ENCODE measurements at places on chromosomes 12 and 14. TPM values are rescaled to one million over a fixed set of nuclear protein-coding genes. Genes with fewer than 3 reads are reported as not detected.

- DNase-seq: no peak
- no peak overlapping the region for H3K27ac ChIP-seq
- H3K4me3 ChIP-seq: no peak overlapping the region
- peaks cover 30% of the 10 kb centered on the region for H3K36me3 ChIP-seq
- no peaks in the 10 kb centered on the region for H3K27me3 ChIP-seq
These were observed 21.0 kb downstream of the AKT1 start for GRCh38 chr14:104774453-104775072.

Gene RGS6
- total RNA-seq: 0.08 TPM

Gene PTPN21
- not detected for total RNA-seq

Gene HCAR1
- 0.17 TPM for total RNA-seq

DNA sequence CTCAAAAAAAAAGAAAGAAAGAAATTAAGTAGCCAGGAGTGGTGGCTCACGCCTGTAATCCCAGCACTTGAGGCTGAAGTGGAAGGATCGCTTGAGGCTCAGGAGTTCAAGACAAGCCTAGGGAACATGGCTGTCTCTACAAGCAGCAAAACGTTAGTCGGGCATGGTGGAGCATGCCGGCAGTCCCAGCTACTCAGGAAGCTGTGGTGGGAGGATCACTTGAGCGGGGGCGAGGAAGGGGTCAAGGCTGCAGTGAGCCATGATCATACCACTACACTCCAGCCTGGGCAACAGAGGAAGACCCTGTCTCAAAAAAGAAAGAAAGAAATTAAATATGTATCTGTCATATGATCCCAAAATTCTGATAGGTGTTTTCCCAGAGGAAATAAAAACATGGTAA lies 5.3 kb downstream of the RAD52 start:
- peaks cover 38% of the 10 kb centered on the region for H3K36me3 ChIP-seq
- H3K27ac ChIP-seq: peak overlapping the region; percentile 73
- peak overlapping the region; percentile 64 for H3K4me3 ChIP-seq
- DNase-seq: no peak
- no peaks in the 10 kb centered on the region for H3K27me3 ChIP-seq
- H3K4me1 ChIP-seq: peaks cover 36% of the 10 kb centered on the region

GRCh38 chr12:65460063-65460462 lies 181.6 kb downstream of the MSRB3 start:
- no peaks in the 10 kb centered on the region for H3K36me3 ChIP-seq
- DNase-seq: no peak
- H3K27ac ChIP-seq: no peak overlapping the region
- no peak overlapping the region for H3K4me3 ChIP-seq
- H3K4me1 ChIP-seq: no peaks in the 10 kb centered on the region

DNA sequence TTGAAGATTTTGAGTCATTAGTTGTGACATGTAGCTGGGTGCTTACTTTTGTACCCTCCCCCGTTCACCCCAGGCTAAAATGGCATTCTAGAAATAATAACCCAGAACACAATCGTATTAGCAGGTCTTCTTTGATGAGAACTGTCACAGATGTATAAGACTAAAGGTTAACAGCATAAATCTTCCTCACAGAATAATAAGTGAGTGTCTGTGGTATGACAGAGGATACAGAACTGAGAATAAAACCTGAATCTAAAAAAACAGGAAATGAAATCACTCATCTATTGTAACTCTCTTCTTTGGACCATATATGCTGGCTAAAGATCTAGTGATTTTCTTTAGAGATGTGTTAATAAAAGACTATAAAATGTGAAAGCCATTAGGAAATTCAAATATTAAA lies 746.6 kb downstream of the LRFN5 start:
- no peak overlapping the region for H3K27ac ChIP-seq
- DNase-seq: no peak
- H3K27me3 ChIP-seq: no peaks in the 10 kb centered on the region
- H3K36me3 ChIP-seq: no peaks in the 10 kb centered on the region
- H3K4me1 ChIP-seq: no peaks in the 10 kb centered on the region

Gene LRP1-AS
- total RNA-seq: not detected

Gene BIN2
- 161 TPM for total RNA-seq

Gene FAM161B
- 3.5 TPM for total RNA-seq

DNA sequence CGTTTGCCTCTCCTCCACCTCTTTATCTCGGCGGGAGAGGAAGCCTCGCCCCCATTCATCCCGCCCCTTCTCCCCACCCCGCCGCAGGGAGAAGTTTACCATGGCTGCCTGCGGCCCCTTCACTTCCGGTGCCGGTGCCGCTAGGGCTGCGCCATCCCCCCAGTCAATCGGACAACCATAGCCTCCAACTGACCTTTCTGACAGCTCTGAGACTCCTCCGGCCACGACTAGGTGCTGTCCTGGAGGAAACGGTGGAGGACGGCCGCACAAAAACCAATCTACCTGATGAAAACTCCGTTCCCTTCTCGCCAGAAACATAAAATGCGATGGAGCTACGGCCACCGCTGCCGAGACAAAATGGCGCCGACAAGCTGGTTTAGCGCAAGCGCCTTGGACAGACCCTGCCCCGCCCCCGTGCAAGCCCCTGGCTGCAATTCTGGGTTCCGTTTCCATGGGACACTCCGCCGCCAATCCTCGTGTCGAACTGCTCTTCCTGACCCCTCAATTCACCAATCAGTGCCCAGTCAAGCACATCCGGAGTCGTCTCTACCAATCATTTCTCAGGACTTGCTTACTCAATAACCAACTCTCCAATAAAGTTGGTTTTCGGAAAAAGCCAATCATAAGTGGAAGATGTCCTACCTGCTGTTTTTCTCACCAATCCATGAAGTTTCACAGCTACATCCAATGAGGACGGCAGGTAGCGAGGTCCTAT lies 436 bp upstream of the ARID4A start:
- peaks cover 24% of the 10 kb centered on the region for H3K36me3 ChIP-seq
- H3K27me3 ChIP-seq: no peaks in the 10 kb centered on the region
- H3K4me3 ChIP-seq: no peak overlapping the region
- H3K27ac ChIP-seq: no peak overlapping the region
- H3K4me1 ChIP-seq: peaks cover 30% of the 10 kb centered on the region

GRCh38 chr12:32906399-32907165 lies 10.0 kb upstream of the PKP2 start:
- peaks cover 10% of the 10 kb centered on the region for H3K27me3 ChIP-seq
- DNase-seq: no peak
- H3K27ac ChIP-seq: no peak overlapping the region
- H3K4me3 ChIP-seq: no peak overlapping the region
- H3K36me3 ChIP-seq: no peaks in the 10 kb centered on the region

Gene TBC1D30
- 0.23 TPM for total RNA-seq

Gene EFS
- not detected for total RNA-seq

Gene TSHR
- 0.39 TPM for total RNA-seq

- H3K27ac ChIP-seq: peak overlapping the region; percentile 80
- no peak for DNase-seq
- no peaks in the 10 kb centered on the region for H3K27me3 ChIP-seq
- peaks cover 55% of the 10 kb centered on the region for H3K4me1 ChIP-seq
- H3K4me3 ChIP-seq: peak overlapping the region; percentile 47
These were observed 18.8 kb downstream of the GPR65 start for GRCh38 chr14:88023658-88024187.

DNA sequence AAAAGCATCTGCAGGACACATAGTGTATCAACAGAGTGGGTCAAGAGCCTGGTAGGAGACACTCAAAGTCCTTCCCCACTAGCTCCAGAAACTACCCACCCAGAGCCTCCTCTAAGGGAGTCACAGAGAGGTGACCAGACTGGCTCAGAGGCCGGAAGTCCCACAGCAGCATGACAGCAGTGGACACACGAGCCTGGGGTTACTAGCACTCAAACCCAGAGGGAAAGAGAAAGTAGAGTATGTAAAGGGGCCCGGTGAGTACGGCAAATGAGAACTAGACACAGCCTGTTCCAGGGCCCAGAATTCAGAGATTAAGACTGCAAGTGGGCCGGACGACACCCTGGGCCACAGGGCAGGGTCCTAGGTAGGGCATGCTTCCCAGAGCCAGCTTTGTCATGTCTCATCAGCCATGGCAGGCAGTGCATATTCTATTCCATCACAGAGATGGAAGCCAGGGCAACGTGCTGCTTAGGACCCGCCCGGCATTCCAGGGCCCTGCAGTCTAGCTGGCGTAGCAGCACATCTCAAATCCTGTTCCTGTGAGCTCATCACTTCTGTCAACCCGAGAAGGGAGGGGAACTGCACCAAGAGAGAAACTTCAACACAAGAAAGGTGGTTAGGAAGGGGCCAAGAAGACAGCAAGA lies 4.2 kb downstream of the IFFO1 start:
- H3K27ac ChIP-seq: peak overlapping the region; percentile 60
- no peak for DNase-seq
- no peak overlapping the region for H3K4me3 ChIP-seq
- peaks cover 22% of the 10 kb centered on the region for H3K36me3 ChIP-seq
- no peaks in the 10 kb centered on the region for H3K27me3 ChIP-seq
- H3K4me1 ChIP-seq: peaks cover 36% of the 10 kb centered on the region

- no peak overlapping the region for H3K4me3 ChIP-seq
- H3K27me3 ChIP-seq: peaks cover 23% of the 10 kb centered on the region
- no peak for DNase-seq
- no peak overlapping the region for H3K27ac ChIP-seq
- peaks cover 11% of the 10 kb centered on the region for H3K4me1 ChIP-seq
These were observed 116.8 kb downstream of the SCARB1 start for GRCh38 chr12:124746649-124747425.

- H3K27me3 ChIP-seq: peaks cover 2% of the 10 kb centered on the region
- no peak overlapping the region for H3K4me3 ChIP-seq
- H3K36me3 ChIP-seq: no peaks in the 10 kb centered on the region
- no peak overlapping the region for H3K27ac ChIP-seq
- DNase-seq: no peak
These were observed 148.7 kb downstream of the DYRK2 start for GRCh38 chr12:67797185-67797741.

Gene TDRD9
- total RNA-seq: 0.62 TPM

GRCh38 chr14:71773898-71774481 lies 158.2 kb upstream of the RGS6 start:
- peaks cover 12% of the 10 kb centered on the region for H3K36me3 ChIP-seq
- DNase-seq: no peak
- H3K4me3 ChIP-seq: no peak overlapping the region

Gene CLEC4D
- total RNA-seq: not detected

Gene POLR3B
- 4.7 TPM for total RNA-seq

- no peaks in the 10 kb centered on the region for H3K36me3 ChIP-seq
- no peak overlapping the region for H3K27ac ChIP-seq
- no peak overlapping the region for H3K4me3 ChIP-seq
- no peaks in the 10 kb centered on the region for H3K27me3 ChIP-seq
These were observed 99.3 kb downstream of the TBX5 start for GRCh38 chr12:114306646-114307045.

Gene CRADD
- total RNA-seq: 11.5 TPM

GRCh38 chr12:12334367-12335040 lies 15.5 kb downstream of the MANSC1 start:
- H3K27me3 ChIP-seq: peaks cover 6% of the 10 kb centered on the region
- peaks cover 15% of the 10 kb centered on the region for H3K4me1 ChIP-seq
- H3K4me3 ChIP-seq: no peak overlapping the region
- peak; percentile 73 for DNase-seq

DNA sequence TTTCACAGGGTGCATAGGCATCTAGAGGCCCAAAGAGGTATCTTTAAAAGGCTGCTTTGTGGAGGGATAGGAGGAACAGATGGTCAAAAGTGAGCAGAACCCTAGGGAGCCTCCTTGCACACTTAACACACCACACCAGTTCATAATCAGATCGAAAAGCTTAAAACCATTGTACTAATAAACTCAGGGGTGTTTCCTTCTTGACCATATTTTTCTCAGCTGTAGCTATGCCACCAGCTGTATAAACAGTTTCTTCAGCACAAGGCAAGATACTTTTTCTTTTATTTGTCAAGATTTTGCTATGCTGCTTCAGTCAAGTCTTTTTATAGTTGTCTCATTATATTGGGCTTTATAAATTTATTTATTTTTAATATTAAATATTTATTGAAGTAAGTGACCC lies 88.7 kb downstream of the RIC8B start:
- H3K27me3 ChIP-seq: no peaks in the 10 kb centered on the region
- H3K36me3 ChIP-seq: peaks cover 35% of the 10 kb centered on the region
- no peak for DNase-seq
- H3K27ac ChIP-seq: no peak overlapping the region
- H3K4me3 ChIP-seq: no peak overlapping the region

- H3K36me3 ChIP-seq: no peaks in the 10 kb centered on the region
- no peak overlapping the region for H3K27ac ChIP-seq
- H3K27me3 ChIP-seq: no peaks in the 10 kb centered on the region
- H3K4me3 ChIP-seq: no peak overlapping the region
- H3K4me1 ChIP-seq: no peaks in the 10 kb centered on the region
These were observed 56.7 kb upstream of the NR2C1 start for GRCh38 chr12:95130096-95130495.

DNA sequence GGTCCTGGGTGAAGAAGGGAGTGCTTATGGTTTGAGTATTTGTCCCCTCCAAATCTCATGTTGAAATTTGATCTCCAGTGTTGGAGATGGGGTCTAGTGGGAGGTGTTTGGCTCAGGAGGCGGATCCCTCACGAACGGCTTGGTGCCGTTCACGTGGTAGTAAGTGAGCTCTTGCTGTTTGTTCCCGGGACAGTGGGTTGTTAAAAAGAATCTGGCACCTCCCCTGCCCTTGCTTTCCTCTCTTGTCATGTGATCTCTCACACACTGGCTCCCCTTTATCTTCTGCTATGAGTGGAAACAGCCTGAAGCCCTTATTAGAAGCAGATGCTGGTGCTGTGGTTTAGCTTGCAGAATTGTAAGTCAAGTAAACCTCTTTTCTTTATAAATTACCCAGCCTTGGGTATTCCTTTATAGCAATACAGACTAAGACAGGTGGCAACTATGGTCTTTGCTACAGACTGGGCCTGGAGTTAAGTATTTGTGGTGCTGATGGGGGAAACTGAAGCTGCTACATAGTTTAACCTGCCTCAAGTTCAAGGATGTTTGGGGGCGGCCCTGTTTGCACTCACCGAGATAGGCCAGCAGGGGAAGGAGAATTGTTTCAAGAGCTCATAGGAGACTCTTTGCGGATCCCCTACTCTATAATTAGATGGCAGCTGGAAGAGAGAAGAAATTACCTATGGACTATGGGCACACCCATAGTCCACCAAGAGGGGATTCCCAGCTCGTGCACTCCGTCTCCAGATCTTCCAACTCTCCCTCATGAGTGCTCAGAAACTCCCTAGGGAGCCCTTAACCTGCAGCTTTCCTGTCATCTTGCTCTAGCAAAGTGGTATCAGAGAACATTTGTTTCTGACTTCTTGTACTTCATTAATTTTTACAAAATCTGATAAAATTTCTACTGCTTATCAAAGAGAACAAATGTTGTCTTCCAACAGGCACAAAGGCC lies 164.6 kb downstream of the SLC15A5 start:
- H3K27me3 ChIP-seq: peaks cover 2% of the 10 kb centered on the region
- H3K4me1 ChIP-seq: no peaks in the 10 kb centered on the region
- no peak for DNase-seq
- H3K36me3 ChIP-seq: no peaks in the 10 kb centered on the region
- no peak overlapping the region for H3K27ac ChIP-seq

Gene TMBIM4
- 72.1 TPM for total RNA-seq

Gene CIROP
- total RNA-seq: not detected

- H3K36me3 ChIP-seq: peaks cover 20% of the 10 kb centered on the region
- peaks cover 4% of the 10 kb centered on the region for H3K4me1 ChIP-seq
- H3K27ac ChIP-seq: no peak overlapping the region
- no peaks in the 10 kb centered on the region for H3K27me3 ChIP-seq
These were observed 80.6 kb downstream of the APAF1 start for GRCh38 chr12:98725476-98726247.

- no peak overlapping the region for H3K4me3 ChIP-seq
- H3K27me3 ChIP-seq: no peaks in the 10 kb centered on the region
- peaks cover 31% of the 10 kb centered on the region for H3K36me3 ChIP-seq
- peaks cover 7% of the 10 kb centered on the region for H3K4me1 ChIP-seq
- no peak for DNase-seq
These were observed 25.2 kb downstream of the SLC25A47 start for GRCh38 chr14:100348253-100348729.
